Natural killer cell (primary cell): ENCODE measurements at places on chromosomes 2 and 18.

- DNase-seq = no peak
Measured at GRCh38 chr2:86042256-86043168, 63.2 kb downstream of the POLR1A start.

GRCh38 chr2:69242651-69243051 is 144.4 kb downstream of the GFPT1 start:
- no peak for DNase-seq

DNA sequence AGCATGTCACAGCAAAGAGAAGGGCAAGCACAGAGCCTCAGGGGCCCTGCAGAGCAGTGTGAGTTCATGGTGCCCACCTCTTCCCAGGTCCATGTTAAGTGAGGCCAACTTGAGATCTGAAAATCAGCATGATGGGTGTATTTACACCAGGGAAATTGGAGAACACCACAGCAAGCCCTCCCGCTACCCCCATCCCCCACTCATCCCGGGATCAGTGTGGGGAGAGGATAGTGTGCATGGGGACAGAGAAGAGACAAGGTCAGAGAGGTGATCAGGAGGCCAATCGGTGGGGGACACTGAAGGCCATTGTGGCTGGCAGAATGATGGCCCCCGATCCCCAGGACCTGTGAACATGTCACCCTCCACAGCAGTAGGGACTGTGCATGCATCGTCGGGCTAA is 54.7 kb downstream of the PTGR3 start:
- DNase-seq = no peak

GRCh38 chr2:4900242-4900641 is 791.9 kb upstream of the SOX11 start:
- no peak for DNase-seq

GRCh38 chr18:44424645-44425035 is 256.0 kb upstream of the SETBP1 start:
- no peak for DNase-seq

DNA sequence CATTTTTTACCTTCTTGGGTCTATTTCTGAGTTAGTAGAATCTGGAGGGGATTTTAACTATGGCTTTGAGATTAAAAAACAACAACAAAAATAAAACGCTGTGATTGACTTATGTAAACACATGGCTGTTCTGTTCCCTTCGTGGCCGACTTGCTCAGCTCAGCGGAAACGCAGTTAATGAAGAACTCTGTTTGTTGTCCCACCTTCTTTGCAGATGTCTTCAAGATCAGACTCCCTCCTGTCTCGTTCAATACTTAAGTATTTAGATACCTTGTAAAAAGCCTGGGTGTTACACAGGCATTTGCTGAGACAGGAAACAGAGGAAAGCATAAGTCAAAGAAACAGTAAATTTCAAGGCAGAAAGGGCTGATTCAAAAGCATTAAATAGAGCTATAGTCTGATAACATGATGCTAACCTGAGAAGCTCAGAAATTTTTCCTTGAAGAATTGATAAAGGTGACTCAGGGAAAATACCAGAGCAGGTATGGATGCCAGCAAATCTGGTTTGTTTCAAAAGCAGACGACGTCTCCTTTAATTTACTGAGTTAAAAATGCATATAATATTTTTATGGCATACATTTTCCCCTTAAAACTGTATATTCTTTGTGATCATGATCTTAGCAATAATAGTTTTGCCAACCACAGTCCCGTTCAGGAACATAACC is 21.7 kb upstream of the POLI start:
- no peak for DNase-seq

- no peak for DNase-seq
Measured at GRCh38 chr2:134408386-134408785, 154.5 kb downstream of the MGAT5 start.
